ENCODE measurements at places on chromosomes 1 and 21.

DNA sequence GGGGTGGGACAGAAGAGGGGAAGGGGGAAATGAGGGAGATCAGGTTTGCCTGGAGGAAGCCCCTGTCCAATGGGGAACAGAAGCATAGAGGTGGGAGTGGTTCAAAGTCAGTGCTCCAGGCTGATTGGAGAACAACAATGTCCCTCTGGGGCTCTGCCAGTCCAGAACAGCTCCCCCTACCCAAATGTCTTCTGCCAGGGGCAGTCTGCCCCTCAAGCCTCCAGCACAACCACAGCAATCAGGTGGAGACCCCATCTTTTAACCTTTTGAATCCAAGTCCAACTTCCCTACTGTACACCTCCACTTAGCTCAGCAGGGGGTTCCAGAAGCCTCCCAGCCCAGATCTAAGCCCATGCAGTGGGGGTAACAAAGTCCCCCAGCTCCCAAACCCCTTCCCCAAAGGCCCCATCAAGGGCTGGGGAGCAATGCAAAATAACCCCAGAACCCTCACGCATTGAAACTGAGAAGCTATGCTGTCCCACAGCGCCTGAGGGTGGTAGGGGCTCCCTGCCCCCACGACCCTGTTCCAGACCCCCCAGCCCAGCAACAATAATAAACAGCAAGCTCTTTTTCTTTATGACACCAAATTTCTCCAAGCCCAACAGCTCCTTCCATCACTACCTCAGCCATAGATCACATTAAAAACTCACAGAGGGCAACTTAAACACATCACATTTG is 3.3 kb downstream of the AHDC1 start:
- DNase-seq = no peak

DNA sequence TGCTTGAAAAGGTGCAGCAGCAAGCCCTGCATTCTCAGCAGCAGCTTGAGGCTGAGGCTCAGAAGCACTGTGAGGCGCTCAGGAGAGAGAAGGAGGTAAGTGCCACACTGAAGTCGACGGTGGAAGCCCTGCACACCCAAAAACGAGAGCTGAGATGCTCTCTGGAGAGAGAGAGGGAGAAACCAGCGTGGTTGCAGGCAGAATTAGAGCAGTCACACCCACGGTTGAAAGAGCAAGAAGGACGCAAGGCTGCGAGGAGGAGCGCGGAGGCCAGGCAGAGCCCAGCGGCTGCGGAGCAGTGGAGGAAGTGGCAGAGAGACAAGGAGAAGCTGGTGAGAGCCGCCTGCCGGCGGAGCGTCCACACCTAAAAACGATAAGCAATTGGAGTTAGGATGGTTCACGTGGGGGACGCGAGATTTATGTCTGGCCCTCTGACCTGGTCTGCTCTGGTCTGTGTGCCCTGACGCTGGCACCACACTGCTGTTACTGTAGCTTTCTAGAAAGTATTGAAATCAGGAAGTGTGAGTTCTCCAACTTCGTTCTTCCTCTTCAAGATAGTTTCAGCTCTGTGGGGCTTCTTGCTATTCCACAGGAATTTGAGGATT is 26.7 kb upstream of the DIP2A start:
- no peak for DNase-seq

DNA sequence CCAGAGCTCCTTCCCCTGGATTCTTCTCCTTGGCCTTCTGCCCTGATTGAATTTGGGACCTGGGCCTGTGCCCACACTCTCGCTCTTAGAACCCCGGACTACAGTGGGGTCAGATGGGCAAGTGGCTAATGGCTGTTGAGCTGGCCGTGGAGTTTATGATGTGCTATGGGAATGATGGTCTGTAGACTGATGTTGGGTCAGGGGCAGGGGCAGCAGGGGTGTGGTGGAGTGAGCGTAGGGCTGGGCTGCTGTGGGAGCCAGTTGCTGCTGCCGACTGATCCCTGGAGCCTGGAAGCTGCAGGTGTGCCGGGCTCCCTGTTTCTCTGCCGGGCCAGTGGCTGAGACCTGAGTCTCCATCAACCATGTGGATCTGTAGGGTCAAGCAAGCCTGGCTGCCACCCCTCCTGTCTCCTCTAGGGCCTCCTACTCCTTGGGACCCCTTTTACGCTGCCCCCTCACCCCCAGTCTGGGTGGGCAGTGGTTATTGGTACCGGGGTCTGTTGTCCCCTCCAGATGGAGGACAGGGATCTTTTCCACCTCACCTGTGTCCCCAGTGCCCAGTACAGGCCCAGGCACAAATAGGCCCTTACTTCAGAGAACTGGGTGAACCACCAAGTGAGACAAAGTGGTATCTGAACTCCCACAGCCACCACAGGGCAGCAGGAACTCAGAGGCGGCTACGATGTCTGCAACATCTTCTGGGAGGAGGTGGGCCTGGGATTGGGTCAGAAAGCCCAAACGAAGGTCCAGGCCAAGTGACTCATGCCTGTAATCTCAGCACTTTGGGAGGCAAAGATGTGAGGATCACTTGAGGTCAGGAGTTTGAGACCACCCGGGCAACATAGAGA is 5.1 kb downstream of the PODN start:
- DNase-seq = no peak

DNA sequence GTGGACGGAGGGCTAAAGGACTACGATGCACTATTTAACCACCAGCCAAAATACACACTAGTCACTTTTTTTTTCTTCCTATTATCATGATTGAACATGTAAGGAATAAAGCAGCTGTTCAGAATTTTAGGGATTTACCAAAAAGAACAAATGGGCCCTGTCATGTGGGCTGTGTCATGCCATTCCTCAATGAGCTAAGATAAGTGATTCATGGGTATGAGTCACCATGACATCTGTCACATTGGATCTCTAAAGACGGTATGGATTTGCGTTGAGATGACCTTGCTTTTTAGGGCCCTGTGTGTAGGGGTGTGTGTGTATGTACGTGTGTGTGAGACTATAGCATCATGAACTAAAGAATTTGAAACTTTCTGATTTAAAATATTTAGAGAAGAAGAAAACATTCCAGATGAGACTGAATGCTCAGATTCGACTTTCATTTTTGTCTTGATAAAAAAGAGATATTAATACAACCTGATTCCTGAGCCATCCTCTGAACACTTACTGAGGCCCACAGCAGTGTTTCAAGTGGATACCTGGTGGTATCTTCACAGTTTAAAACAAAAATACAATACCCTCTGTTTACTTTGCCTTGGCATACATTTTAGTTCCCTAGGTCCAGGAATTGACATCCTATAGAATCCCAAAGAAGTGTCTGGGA is 246.1 kb upstream of the DUSP10 start:
- DNase-seq = no peak

- no peak for DNase-seq
These were observed 85.8 kb upstream of the ACTL8 start for GRCh38 chr1:17669305-17669704.

- DNase-seq = no peak
These were observed 27.3 kb upstream of the ZNF362 start for GRCh38 chr1:33228935-33229487.

DNA sequence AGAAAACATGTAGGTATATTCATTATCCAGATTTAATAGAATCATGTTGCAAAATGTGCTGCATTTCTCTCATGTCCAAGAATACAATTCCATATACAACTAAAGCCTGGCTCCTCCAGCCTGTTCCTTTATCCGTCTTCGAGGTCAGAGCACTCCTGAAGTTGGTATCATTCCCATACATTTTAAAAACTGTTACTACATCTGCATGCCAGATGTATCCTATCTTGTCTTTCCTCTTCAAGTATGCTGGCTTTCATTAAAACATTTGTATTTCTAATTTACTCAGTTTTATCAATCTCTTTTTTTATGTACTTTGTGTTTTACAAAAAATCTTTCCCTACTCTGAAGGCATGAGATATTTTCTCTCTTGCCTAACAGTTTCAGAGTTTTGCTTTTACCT is 536.6 kb upstream of the USP24 start:
- no peak for DNase-seq

DNA sequence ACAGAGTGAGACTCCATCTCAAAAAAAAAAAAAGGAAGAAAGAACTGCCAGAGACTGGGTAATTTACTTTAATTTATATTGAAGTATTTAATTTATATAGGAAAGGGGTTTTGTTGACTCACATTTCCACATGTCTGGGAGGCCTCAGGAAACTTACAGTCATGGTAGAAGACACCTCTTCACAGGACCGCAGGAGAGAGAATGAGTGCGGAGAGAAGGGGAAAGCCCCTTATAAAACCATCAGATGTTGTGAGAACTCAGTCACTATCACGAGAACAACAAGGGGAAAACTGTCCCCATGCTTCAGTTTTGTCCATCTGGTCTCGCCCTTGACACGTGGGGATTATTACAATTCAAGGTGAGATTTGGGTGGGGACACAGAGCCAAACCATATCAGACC is 25.8 kb upstream of the PPP1R8 start:
- no peak for DNase-seq

GRCh38 chr21:34889320-34889675 is 159.8 kb downstream of the RUNX1 start:
- DNase-seq = no peak

DNA sequence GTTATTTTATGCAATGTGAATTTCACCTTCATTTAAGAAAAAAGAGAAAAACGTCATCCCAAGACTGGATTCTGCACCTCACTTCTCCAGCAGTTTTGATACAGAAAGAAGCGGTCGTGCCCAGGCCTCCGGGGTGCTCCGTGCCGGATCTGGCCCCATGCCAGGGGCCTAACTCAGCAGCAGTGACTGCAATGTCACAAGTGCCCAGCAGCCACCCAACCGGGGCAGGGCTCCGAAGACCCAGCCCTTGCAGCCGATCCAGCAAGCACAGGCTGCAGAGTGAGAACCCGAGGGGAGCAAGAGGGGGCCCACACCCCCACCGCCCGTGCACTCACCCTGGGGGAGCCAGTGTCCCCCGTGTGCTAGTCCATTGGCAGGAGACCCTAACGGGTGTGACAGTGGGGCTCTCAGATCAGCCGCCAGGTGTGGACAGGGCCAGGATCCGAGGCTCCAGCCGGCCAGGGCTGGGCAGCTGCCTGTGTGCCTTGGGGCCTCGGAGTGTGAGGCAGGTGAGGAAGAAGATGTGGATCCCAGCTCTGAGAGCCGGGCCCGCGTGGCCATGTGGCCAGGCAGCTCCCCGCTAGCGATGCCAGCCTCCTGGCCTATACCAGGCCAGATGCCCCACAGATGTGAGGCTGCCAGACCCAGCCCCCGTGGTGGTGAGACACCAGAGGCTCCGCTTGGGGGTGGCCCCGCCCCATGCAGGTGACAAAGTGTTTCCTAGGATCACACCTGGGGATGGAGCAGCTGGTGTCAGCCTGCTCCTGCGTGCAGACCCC is 60.6 kb downstream of the MEGF6 start:
- DNase-seq = no peak

GRCh38 chr1:154324241-154324640 is 1.1 kb upstream of the ATP8B2 start:
- no peak for DNase-seq

GRCh38 chr1:64598100-64598571 is 128.2 kb downstream of the CACHD1 start:
- no peak for DNase-seq

DNA sequence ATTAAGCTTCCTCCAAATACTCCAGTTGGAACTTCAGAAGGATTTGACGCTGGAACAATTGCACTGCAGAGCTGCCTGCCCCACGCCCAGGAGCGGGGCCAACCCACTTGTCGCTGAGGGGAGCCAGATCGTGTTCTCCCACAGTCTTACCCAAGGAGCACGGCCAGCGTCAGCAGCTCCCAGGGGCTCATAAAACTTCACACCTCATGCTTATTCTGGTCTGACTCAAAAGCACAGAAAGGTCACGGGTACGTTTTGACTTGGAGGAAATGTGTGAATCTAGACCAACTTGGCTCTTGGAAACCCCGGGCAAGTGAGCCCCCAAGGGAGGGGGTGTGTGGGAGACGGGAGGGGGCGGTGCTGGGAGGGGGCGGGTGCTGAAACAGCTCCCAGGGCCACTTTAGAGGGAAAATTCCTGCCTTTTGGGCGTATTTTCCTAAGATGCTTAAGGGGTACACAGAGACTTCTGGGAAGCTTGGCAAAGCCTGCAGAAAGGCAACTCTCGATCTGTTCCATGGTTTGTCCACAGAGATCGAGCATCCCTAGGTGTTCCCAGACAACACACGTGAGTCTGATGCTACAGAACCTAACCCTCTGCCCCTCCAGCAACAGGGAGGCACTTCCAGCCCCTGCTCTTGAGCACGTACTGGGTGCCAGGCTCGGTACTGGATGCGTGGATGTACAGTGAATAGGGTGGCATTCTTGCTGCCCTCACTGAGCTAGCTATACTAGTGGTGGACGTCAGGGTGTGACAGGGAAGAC is 98.9 kb downstream of the DHRS3 start:
- DNase-seq = no peak

GRCh38 chr1:152189657-152190442 is 30.8 kb upstream of the RPTN start:
- DNase-seq = no peak

Data from GM12892 (cell line).